ENCODE measurements at places on chromosomes 16 and 17.
A peak's percentile ranks its signal among the peaks of the same experiment; 100 is the strongest.

- DNase-seq, result no peak
Measured at GRCh38 chr16:69520800-69521602, 44.8 kb upstream of the NFAT5 start.

- DNase-seq, result no peak
Measured at GRCh38 chr16:64304951-64305350, 816.9 kb downstream of the CDH11 start.

GRCh38 chr16:65767125-65767524, 599.4 kb upstream of the CDH5 start:
- peak; percentile 40 for DNase-seq

DNA sequence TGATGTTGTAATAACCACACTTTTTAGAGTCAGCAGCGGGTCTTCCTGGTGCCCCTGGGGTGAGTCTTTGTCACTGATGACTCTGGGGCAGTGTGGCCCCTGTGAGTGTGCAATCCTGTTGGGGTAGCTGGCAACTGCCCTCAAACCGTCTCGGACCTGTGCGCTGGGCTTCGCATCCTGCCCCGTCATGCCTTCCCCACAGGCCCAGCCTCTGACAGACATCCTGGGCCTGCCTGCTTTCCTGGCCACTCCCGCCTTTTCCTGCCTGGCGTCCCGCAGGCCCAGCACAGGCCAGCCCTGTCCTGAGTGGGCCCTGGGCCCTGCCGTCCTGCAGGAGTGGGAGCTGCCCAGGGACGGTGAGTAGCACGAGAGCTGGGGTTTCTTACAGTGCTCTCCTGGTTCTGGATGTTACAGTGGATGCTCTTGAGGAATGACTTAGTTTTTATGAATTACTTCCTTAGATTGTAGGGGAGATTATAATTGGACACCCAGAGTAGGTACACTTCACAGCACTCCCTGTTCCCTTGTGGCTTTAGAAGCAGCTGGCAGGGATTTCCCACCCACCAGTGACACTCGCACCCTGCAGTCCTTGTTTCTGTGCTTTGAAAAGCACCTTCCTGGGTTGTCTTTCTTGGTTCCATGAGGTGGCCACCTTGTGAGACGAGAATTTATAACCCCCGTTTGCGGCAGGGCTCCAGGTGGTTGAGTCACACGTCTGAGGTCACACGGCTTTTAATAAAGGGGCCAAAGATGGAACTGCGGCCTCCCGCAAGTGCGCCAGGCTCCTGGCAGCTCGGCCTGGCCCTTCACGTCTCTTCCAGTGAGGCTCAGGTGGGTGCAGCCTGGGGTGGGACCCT, 50.0 kb upstream of the CAPN15 start:
- DNase-seq, result no peak

GRCh38 chr16:9338068-9338467, 246.6 kb downstream of the HAPSTR1 start:
- no peak for DNase-seq

GRCh38 chr16:17408955-17409441, 61.8 kb downstream of the XYLT1 start:
- no peak for DNase-seq

DNA sequence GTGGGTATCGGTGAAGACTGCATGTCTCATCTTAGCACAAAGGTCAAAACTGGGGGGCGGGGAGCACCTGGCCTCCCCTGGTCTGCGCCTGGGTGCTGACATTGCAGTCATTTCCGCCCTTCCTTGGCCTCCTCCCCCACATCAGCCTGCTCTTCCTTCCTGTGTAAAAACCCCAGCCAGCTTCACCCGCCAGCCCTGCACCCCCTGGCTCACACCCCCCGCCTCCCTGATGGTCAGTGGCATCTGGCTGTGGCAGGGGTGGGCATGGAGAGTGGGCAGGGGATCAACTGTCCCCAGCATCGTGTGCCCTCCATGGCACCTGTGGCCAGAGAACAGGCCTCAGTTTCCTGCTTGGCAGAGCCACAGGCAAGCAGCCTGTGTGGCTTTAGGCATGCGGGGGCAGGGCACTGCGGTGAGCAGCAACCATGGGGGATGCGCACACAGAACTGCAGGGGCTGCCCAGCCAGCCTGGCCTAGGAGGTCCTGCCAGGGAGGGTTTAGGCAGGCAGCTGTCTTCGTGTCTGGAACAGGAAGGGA, 26.5 kb upstream of the LASP1NB start:
- DNase-seq, result no peak

DNA sequence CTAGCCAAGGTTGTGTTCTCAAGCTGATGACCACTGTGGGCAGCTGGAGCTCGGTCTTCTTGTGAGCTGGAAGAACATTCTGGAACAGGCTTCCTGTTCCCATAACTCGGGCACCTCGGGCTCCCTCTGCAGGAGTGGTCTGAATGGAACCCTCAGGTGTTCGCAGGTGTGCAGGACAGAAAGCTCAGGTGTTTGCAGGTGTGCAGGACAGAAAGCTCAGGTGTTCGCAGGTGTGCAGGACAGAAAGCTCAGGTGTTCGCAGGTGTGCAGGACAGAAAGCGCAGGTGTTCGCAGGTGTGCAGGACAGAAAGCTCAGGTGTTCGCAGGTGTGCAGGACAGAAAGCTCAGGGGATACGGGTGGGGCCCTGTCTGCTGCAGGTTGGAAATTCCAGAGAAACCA, 109.0 kb upstream of the CACNG5 start:
- no peak for DNase-seq

DNA sequence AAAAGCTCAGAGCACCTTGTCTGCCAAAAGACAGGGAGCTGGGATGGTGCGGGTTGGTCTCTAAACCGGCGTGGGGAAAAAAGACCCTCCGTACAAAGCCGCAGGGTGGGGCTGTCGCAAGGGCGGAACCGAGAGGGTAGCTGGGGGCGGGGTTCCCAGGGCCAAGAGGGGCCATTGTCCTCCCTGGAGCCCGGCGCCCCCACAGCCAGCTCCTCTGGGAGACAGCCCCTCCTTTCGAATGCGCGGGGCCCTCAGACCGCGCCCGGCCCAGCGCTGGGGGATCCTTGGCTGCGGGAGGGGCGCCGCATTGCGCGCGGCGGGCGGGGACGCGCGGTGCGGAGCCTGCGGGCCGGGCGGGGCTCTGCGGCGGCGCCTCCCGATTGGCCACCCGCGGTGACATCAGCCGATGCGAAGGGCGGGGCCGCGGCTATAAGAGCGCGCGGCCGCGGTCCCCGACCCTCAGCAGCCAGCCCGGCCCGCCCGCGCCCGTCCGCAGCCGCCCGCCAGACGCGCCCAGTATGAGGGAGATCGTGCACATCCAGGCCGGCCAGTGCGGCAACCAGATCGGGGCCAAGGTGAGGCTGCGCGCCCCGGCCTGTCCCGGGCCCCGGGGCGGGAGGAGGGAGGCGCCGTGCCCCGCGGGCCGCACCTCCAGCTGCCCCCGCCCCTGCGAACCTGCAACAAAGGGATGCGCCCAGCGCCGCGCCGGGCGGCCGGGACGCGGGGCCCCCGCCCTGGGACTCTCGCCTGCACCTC, at the start of gene TUBB3:
Gene TUBB3, plus strand, starts transcription at position 459 of the 756 bp plus-strand sequence. Its CDS starts 60 bp downstream, at position 519.
- DNase-seq, result peak; percentile 76

- DNase-seq, result no peak
Measured at GRCh38 chr17:76826330-76827068, 41.7 kb upstream of the MGAT5B start.

DNA sequence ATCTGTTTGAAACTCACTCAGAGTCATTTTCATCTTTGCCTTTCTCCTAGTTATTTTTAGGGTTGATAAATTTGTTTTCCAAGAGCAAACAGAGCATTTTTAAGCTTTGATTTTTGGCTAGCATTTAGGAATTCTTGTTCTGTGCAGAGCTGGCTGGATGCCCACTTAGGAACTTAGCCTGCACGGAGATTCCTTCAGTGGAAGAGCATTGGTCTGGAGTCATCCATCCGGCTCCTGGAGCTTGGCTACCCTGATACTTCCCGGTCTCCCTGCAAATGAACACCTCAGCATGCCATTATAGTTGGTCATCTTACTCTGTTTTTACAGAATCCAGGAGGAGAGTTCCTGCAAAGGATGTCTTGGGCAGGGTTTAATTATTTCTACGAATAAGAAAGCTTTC, 57.1 kb downstream of the SPECC1 start:
- no peak for DNase-seq

DNA sequence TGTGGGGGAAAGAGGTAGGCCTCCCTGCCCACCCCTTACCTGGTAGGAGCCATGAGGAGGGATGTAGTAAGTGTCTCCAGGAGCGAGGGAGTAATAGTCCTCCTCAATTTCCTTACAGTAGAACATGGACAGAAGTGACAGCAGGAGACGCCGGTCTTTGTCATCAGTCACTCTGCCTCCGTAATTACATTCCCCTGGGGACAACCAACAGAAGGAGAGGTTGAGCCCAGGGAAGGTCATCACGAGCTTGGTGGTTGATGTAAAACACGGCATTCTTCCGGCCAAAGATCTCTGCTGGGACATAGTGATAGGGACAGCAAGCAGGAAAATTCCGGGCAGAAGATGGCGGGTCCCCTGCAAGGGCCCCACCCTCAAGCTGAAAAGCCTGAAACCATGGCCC, 47.9 kb downstream of the LYRM1 start:
- no peak for DNase-seq

- DNase-seq, result no peak
Measured at GRCh38 chr16:78106686-78107085, 7.2 kb downstream of the WWOX start.

- DNase-seq, result no peak
Measured at GRCh38 chr16:2079311-2079800, 31.6 kb downstream of the TSC2 start.

GRCh38 chr17:58965221-58965620, 141.5 kb downstream of the TRIM37 start:
- DNase-seq, result no peak

GRCh38 chr16:48352648-48353390, 32.4 kb downstream of the SIAH1 start:
- DNase-seq, result no peak

- DNase-seq, result no peak
Measured at GRCh38 chr16:743794-744500, 3.1 kb upstream of the CIAO3 start.

GRCh38 chr17:44910231-44911106, 4.8 kb downstream of the GFAP start:
- peak; percentile 83 for DNase-seq

GRCh38 chr16:52318302-52319009, 228.5 kb downstream of the TOX3 start:
- peak; percentile 31 for DNase-seq

DNA sequence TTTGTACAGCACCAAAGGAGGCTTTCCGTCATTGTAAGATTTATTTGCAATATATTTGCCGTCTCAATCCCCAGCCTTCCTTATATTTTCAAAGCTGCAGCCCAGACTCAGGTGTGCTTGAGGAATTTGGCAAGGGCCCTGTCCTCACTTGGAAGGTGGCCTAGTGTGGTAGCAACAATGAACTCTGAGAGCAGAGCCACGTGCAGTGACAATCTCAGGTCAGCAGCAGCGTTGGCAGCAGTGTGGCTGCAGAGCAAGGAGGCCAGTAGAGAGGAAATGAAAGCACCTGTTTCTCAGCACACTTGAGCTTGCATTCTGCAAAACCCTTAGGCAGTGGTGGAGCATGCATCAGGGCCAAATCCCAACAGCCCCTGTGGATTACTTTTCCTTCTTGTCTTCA, 613.5 kb downstream of the RBFOX1 start:
- no peak for DNase-seq

GRCh38 chr16:11025120-11025531, 80.8 kb downstream of the CLEC16A start:
- no peak for DNase-seq

- no peak for DNase-seq
Measured at GRCh38 chr17:55273579-55274354, 9.0 kb downstream of the HLF start.

DNA sequence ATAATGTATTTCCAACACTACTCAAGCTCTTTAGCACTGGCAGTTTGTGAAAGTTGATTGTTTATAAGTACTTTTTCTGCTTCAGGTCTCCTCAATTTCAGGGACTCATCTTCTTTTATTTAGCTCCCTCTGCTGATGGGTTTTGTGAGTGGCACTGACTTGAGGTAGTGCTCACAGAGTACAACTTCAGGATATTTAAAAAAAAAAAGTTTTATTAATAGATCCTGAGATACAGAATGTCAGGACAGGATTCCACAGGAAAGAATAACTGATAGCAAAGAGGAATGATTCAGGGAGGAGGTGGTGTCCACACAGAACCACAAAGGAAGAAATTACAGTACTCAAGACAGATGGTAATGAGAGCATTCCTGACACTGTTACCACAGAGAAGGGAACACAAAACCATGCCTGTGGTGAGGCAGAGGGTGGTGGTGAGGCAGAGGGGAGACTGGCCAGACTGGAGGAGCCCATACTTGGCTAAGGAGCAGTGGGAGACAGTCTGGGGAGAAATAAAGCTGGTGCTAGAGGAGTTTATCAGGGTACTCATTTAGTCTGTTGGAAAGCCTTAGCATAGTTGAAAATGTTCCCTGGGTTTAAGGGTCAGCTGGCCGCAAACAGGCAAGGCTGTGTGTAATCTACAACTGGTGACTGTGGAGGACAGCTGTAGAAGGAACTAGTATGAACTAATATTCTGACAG, 63.7 kb downstream of the SPAG9 start:
- peak; percentile 76 for DNase-seq

- DNase-seq, result no peak
Measured at GRCh38 chr16:5412731-5413130, 315.1 kb upstream of the EEF2KMT start.

- peak; percentile 85 for DNase-seq
Measured at GRCh38 chr16:81601008-81601428, 156.4 kb downstream of the CMIP start.

GRCh38 chr16:8376858-8377257, 213.5 kb downstream of the TMEM114 start:
- DNase-seq, result no peak

DNA sequence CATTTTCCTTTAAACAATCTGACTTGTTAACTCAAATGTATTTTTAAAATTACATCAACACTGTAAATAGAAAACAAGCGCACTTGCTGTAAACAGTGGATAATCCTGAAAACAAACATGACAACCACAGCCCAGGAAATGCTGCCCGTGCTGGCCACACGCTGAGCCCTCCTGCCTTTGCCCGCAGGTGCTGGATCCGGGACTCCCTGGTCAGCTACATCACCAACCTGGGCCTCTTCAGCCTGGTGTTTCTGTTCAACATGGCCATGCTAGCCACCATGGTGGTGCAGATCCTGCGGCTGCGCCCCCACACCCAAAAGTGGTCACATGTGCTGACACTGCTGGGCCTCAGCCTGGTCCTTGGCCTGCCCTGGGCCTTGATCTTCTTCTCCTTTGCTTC, 6.6 kb upstream of the ADGRG3 start:
- no peak for DNase-seq

- no peak for DNase-seq
Measured at GRCh38 chr17:58529275-58529674, 14.8 kb upstream of the MTMR4 start.
